ENCODE measurements at places on chromosomes 2 and 18.

- no peak for DNase-seq
Observed at GRCh38 chr2:120919216-120919615, 183.5 kb downstream of the GLI2 start.

DNA sequence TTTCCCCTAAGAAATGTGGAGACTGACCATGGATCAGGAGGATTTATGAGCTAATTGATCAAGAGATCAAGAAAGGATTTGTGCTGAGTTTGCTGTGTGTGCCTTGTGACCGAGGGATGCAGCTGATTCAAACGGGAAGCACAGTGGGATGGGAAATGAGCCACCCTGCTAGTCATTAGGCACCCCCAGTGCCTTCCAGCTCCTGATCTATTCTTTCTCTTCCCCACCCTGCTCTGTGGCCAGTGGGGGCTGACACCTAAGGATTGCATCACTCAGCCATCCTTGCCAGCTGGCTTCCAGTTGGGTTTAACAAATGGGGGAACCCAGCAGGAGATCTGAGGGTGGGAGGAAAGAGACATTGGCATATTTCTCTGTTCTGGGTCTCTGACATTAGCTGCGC is 132.2 kb upstream of the CXCR4 start:
- DNase-seq = no peak

DNA sequence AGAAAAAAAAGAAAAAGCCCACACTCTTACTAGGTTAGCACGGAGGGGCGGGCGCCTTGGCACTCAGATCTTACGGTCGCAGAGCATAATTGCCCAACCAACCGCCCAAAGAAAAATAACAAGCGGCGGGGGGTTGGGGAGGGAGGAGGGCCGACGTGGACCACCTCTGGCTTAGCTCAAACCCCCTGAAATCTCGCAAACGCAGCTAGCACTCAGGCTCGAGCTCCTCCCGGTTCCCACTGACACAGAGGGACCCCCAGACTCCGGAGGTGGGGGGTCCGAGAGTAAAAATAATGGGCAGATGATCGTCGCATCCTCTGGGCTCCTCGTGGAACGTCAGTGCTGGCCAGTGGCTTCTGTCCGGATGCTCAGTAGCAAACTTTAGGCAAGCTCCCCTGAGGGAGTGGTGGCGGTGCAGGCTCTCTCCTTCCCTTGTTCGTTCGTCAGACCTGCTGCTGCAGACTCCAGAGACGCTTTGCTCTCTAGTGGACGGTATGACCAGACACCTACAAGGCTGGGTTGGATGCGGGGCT is 12.0 kb downstream of the CATIP start:
- DNase-seq = no peak

DNA sequence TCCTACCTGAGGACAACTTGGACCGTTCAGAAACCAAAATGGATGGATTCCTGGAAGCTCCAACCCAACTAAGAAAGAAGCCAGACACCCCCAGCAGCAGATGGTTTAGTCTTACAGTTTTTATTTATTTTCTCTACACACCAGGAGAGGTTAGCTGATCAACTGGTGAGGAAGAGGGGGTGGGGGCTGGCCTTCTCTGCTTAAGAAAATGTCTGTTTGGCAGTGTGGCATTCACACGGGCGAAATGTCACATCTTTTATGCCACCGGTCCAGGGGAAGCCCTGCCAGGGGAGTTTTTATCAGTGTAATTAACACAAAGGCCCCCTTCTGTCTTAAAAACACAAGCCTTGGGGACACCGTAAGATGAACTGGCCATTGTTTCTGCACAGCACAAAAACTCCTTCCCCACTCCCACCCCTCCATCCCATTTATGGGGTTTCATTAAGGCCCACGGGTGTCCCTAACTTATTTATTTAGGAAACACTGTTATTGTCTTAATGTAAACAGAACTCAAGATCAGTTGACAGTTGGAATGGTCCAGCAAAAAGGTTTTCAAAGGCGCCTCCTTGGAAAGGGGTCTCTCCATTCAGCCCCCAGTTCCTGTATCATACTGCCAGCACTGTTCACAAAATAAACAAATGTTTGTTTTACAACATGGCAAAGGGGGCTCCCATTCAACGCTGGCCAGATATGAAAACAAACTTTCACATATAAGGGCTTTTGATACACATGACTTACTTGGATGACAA is 217.0 kb downstream of the C1D start:
- DNase-seq = peak; percentile 3

- DNase-seq = no peak
Observed at GRCh38 chr2:61822255-61822654, 31.6 kb downstream of the FAM161A start.

DNA sequence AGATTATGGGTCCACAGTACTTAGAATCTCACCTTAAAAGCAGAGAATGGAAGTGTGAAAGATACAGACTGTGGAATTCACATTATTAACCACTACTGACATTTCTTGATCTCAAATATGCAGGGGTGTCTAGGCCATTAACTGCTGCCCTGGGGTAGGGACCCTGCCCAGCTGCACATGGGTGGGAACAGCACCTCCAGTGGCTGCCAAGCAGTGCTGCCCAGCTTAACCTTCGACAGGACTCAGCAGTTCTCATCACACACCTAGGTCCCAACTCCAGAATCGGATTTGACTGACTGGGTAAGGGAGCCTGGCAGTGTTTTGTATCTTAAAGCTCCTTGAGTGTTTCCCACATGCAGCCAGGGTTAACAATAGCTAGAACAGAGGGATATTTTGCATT is 14.9 kb downstream of the ERFE start:
- DNase-seq = no peak

DNA sequence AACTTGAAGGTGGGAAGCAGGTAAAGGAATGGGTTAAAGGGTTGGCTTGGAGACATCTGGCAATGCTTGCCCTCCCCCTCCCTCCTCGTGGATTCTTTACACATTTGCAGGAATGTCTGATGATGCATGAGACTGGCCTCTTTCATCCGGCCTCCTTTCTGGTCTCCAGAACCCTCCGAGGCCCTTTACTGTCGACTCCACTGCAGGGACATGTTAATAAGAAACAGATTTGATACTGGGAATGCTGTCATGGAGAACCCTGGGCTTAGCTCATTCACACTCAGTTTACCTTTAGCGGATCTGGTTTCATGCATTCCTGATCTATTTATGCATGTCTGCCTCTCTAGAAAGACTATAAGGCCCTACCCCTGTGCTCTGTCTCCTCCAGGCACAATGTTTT is 238.7 kb downstream of the TGIF1 start:
- DNase-seq = no peak

- DNase-seq = no peak
Observed at GRCh38 chr2:109648041-109648527, 33.9 kb downstream of the SOWAHC start.

GRCh38 chr2:100692906-100693305 is 127.0 kb upstream of the NPAS2 start:
- no peak for DNase-seq

- peak; percentile 15 for DNase-seq
Observed at GRCh38 chr2:212005085-212005671, 533.4 kb downstream of the ERBB4 start.

GRCh38 chr2:67828066-67828465 is 234.7 kb downstream of the C1D start:
- no peak for DNase-seq

GRCh38 chr2:30894498-30895119 is 87.4 kb upstream of the CAPN13 start:
- no peak for DNase-seq
